ENCODE measurements at places on chromosomes 16 and 17.
A peak's percentile ranks its signal among the peaks of the same experiment; 100 is the strongest.

DNA sequence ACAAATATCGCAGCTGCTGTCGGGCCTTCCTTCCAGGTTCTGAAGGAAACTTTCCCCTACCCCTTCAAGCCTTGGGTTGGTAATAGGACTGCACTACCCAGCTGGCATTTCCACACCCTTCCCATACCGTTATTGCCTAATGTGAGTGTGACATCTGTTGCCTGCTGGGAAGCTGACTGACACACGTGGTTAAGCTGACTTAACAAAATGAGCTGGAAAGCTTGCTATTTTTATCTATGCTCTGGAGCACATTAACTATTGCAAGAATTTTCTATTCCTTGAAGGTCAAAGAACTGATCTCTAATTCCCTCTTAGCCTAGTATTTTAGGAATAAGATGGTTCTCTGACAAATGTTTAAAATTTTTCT lies 79.5 kb downstream of the PMP22 start:
- H3K27ac ChIP-seq, result no peak overlapping the region
- no peaks in the 10 kb centered on the region for H3K36me3 ChIP-seq
- no peaks in the 10 kb centered on the region for H3K4me1 ChIP-seq
- no peaks in the 10 kb centered on the region for H3K27me3 ChIP-seq

DNA sequence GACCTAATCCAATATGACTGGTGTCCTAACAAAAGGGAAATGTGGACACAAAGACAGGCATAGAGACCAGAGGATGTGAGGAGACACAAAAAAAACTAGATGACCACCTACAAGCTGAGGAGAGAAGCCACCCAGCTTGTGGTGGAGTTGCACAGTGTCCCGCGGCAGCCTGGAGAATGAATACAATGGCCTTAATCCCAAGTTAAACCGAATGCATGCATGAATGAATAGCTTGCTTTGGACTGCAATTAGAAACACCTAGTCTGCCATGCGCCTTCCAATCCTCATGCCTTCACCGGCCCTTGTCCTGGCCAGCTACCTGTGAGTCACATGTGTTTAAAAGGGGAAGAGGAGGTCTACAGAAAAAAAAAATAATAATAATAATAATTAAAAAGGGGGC lies 72.0 kb downstream of the CNGB1 start:
- no peaks in the 10 kb centered on the region for H3K27me3 ChIP-seq
- DNase-seq, result no peak
- peaks cover 22% of the 10 kb centered on the region for H3K4me1 ChIP-seq
- H3K27ac ChIP-seq, result peak overlapping the region; percentile 12
- H3K4me3 ChIP-seq, result no peak overlapping the region
- H3K36me3 ChIP-seq, result no peaks in the 10 kb centered on the region

- DNase-seq, result no peak
- no peaks in the 10 kb centered on the region for H3K4me1 ChIP-seq
- no peak overlapping the region for H3K4me3 ChIP-seq
- H3K27ac ChIP-seq, result no peak overlapping the region
These were observed 8.0 kb downstream of the OR1F1 start for GRCh38 chr16:3195975-3196374.

DNA sequence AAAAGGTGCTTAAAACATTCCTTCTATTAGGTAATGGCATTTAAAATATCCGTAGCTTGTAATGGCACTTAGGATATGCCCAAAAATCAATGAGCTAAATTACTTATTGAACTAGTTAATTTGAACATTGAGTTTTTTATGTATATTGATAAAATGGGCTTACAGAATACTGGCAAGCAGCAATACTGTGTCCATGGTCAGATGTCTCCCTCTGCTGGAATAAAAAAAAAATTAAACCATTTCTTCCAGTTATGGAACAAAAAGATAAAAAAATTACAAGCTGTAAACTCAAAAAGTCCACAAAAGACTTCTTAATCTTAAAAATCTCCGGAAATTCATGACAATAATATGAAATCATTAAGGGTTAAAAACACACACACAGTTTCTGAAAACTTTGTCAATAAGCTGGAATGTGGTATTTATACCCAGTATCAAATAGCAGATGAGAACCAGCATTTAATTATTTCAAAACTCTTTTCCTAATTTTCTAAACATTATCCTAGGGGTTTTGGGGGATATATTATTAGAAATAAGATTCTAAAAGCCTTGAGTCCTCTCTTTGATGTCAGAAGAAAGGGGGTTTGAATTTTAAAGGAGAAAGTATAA lies 21.5 kb upstream of the PSMD7 start:
- peaks cover 9% of the 10 kb centered on the region for H3K27me3 ChIP-seq
- no peak overlapping the region for H3K4me3 ChIP-seq
- no peaks in the 10 kb centered on the region for H3K36me3 ChIP-seq
- DNase-seq, result no peak
- no peaks in the 10 kb centered on the region for H3K4me1 ChIP-seq

DNA sequence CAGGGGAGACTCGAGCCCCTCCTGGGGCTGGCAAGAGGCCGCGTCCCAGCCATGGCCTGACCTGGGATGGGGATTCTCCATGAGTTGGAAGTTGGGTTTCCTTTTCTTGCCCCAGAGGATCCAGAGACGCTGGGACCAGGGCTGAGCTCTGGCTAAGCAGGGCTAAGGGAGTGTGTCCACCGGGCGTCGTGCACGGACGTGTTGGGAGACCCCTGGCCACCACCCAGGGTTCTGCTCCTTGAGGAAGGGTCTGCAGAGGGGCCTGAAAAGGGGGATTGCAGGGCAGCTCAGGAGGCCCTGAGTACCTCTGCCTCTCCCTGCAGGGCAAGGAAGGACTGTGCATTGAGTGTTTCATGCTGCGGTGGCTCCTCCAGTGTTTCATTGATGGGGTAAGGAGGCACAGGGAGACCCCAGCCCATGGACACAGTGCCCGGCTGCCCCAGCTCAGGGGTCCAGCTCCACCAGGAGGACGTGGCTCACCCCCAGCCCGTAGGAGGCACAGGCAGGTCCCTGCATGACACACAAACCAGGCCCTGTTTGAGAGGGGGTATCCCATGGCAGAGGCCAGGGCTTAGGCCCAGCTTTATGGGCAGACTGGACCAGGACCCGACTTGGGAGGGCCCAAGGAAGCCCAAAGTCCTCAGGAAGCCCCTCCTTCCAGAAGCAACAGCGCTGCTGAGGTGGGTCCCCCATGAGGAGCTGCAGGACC lies 47.5 kb downstream of the USP22 start:
- no peaks in the 10 kb centered on the region for H3K27me3 ChIP-seq
- DNase-seq, result no peak
- H3K36me3 ChIP-seq, result peaks cover 6% of the 10 kb centered on the region
- H3K27ac ChIP-seq, result no peak overlapping the region
- no peaks in the 10 kb centered on the region for H3K4me1 ChIP-seq

GRCh38 chr17:63984651-63985386 lies 12.1 kb upstream of the SCN4A start:
- H3K27me3 ChIP-seq, result no peaks in the 10 kb centered on the region
- H3K4me1 ChIP-seq, result peaks cover 4% of the 10 kb centered on the region
- no peaks in the 10 kb centered on the region for H3K36me3 ChIP-seq
- H3K27ac ChIP-seq, result no peak overlapping the region

- no peaks in the 10 kb centered on the region for H3K4me1 ChIP-seq
- H3K4me3 ChIP-seq, result no peak overlapping the region
- no peaks in the 10 kb centered on the region for H3K36me3 ChIP-seq
- H3K27ac ChIP-seq, result no peak overlapping the region
- H3K27me3 ChIP-seq, result no peaks in the 10 kb centered on the region
These were observed 35.0 kb upstream of the ASIC2 start for GRCh38 chr17:33328129-33328528.

- no peaks in the 10 kb centered on the region for H3K27me3 ChIP-seq
- no peak overlapping the region for H3K4me3 ChIP-seq
- no peak for DNase-seq
- no peaks in the 10 kb centered on the region for H3K36me3 ChIP-seq
- no peaks in the 10 kb centered on the region for H3K4me1 ChIP-seq
- no peak overlapping the region for H3K27ac ChIP-seq
These were observed 25.1 kb upstream of the RMI2 start for GRCh38 chr16:11320170-11320569.

- no peak overlapping the region for H3K4me3 ChIP-seq
- H3K27ac ChIP-seq, result no peak overlapping the region
- peaks cover 63% of the 10 kb centered on the region for H3K36me3 ChIP-seq
- H3K4me1 ChIP-seq, result peaks cover 12% of the 10 kb centered on the region
These were observed 162.6 kb upstream of the PLCG2 start for GRCh38 chr16:81616321-81617020.

GRCh38 chr17:75340631-75341030 lies 51.4 kb upstream of the SLC25A19 start:
- no peaks in the 10 kb centered on the region for H3K4me1 ChIP-seq
- H3K4me3 ChIP-seq, result no peak overlapping the region
- H3K27me3 ChIP-seq, result no peaks in the 10 kb centered on the region

DNA sequence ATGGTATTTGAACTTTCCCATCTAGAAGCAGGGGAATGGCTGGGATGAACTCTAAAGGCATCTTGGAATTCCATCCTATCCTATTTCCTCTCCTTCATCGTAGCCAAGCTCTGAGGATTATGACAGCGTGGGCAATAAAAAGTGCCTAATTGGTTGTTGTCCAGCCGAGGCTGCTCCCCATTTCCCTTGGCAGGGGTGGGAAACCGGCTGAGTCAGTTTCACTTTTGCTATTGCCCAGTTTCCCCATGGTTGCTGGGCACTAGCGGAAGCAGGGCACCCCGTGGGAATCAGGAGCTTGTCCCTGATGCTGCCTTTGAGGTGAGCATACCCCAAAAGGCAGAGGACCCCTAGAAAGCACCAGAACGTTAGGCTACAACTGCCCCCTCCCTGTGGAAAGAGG lies 13.8 kb upstream of the SP2 start:
- no peaks in the 10 kb centered on the region for H3K27me3 ChIP-seq
- H3K27ac ChIP-seq, result no peak overlapping the region
- DNase-seq, result no peak
- H3K36me3 ChIP-seq, result no peaks in the 10 kb centered on the region

DNA sequence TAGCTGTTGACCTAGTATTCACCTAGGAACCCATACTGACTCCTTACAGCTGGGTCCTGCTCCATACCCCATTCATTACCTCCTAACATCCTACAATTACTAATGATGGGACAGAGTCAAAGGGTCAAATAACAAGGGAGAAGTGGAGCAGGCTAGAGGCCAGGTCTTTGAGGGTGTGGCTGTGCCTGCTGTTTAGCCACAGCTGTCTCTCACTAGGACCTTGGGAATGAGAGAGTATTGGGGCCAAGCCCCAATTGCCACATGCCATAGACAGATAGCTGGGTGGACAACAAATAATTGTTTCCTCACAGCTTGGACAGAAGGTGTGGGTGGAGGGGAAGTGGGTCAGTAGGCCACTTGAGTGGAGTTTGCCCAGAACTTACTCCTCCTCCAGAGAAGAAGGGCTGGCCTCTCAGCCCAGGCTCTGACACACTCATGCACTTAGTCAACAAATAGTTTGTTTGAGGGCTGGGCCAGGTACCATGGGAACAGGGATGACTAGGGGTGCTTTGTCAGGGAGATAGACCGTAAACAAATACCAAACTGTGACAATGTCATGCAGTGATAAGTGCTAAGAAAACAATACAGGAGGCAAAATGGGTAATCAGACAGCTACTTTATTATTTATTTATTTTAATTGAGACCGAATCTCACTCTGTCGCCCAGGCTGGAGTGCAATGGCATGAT lies 10.2 kb upstream of the CENPT start:
- peaks cover 35% of the 10 kb centered on the region for H3K36me3 ChIP-seq
- DNase-seq, result peak; percentile 80
- H3K27me3 ChIP-seq, result no peaks in the 10 kb centered on the region
- H3K4me1 ChIP-seq, result peaks cover 30% of the 10 kb centered on the region

DNA sequence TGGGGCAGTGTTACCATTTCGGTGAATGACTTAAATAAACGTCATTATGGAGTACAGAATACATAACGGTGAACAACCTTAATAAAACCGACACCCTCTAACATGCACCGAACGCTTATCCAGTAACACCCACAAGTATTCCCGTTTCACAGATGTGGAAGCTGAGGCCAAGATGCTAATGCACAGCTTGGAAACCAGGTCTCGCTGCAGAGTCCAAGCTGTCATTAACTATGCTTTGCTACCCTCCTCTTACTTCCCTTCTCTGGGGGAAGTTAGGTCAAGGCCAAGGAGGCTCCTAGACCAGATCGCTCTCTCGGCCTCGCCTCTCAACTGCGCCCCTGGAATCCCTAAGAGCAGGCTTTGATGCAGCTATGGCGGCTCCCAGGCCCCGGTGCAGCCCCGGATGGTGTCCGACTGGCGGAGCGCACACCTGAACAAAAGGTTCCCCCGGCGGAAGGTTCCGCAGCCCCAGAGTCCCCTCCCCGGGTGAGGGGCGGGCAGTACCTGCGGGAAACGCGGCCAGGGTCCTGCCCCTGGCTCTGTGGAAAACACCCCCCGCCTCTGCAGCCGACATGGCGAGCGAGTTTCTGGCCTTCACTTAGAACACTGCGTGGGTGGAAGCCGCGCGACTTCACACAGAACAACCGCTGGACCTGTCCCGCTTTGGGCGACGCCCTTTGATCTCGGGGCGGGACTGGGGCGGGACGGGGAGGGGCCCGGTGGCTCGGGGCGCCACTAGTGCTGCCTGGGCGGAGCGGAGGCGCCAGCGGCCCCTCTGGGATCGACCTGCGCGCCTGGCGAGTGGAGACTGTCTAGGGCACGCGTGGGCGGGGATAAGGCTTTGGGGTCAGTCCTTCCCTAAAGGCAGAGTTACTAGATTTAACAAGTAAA lies at the start of gene CPPED1:
Gene CPPED1 (minus strand): TSS at position 685 of the 891 bp plus-strand sequence. CDS start 111 bp downstream, at position 574.
- peak within 1 kb of the TSS; percentile 83 for H3K27ac ChIP-seq
- H3K4me3 ChIP-seq, result peak within 1 kb of the TSS; percentile 57
- H3K36me3 ChIP-seq, result no peaks in the 10 kb centered on the region

DNA sequence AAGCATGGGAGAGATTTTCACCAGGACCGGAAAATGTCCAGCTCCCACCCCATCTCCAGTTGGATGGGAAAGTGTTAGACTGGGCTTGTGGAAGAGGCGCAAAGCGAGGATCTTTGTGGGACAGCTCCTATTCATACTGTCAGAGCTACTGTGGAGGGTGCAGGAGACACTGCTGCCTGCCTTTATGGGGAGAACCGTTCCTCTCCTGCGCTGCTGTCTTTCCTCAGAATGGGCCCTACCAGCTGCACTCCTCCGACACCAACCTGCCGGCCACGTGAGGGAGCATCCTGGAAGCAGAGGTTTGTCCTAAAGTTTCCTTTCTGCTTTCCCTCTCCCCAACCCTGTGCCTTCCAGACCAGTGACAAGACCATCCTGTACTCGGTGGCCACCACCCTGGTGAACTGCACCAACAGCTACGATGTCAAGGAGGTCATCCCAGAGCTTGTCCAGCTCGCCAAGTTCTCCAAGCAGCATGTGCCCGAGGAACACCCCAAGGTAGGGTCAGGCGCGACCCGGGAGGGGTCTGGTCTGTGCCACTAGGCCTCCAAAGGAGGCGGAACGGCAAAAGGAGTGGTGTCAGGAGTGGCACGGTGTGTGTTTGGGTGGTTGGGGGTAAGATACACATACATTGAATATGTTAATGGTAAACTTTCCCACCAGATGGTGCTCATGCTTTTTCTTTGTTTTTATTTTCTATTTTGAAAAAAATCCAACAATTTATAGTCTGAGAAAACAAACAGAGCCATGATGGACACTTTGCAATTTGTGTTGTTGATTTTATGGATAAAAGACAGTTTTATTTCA lies 23.0 kb downstream of the SLC35G3 start:
- H3K27me3 ChIP-seq, result no peaks in the 10 kb centered on the region
- DNase-seq, result no peak
- H3K27ac ChIP-seq, result no peak overlapping the region
- no peak overlapping the region for H3K4me3 ChIP-seq
- H3K4me1 ChIP-seq, result peaks cover 4% of the 10 kb centered on the region
